Anterior cingulate cortex (tissue), 58 donors: ENCODE measurements at places on chromosomes 7 and 10.

DNA sequence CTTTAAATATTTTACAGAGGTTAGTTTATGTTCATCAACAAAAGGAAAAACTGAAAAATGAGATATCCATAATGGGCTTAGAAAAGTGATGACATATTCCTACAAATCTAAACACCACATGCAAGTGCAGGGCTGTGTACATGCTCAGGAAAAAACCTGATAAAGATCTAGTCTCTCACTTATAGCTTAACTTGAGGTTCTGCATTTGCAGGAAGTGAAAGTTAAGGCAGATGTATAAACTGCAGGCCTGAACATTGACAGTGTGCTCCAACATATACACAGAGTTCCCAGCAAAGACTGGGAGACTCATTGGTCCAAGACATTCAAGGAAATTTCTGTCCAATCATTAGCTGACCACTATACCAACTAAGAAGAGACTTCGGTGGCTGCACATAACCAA is 63.8 kb upstream of the RET start:
- DNase-seq = no peak

DNA sequence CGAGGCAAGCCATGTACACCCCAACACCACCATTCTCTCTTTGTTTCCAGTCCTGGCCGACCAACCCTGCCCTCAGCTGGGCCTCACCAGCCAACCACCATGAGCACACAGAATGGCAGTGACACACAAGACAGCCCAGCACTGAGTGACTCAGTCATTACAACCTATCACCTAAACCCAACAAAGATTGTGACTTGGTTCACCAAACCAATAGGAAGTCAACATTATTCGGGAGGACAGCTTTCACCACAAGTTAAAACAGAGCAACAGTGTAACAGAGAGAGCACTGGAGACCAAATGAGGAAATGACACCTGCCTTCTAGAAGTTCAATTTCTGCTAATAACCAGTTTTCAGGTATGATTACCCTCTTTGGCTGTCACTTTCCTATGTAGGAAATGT is 72.1 kb downstream of the DNMBP start:
- no peak for DNase-seq

- no peak for DNase-seq
Measured at GRCh38 chr7:133827707-133828623, 299.2 kb upstream of the LRGUK start.

GRCh38 chr7:70131817-70132216 is 533.5 kb downstream of the AUTS2 start:
- DNase-seq = no peak

DNA sequence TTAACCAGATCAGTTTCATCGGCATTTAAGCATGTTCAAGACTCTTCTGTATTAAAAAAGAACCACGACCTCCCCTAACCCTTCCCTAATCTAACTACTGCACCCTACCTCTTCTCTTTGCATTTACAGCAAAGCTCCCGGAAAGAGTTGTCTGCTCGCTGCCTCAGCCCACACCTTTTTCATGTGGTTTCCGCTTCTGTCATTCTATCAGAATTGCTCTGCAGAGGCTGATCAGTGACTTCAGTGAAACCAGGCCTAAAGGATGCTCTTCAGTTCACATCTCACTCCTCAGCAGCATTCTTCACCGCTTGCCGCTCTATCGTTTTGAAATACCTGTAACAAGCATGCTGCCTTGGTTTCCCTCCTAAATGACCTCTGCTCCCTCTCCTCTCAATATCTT is 160.9 kb downstream of the SDK1 start:
- no peak for DNase-seq

- DNase-seq = no peak
Measured at GRCh38 chr10:62992145-62992721, 140.9 kb upstream of the NRBF2 start.

GRCh38 chr7:104895522-104896236 is 118.3 kb upstream of the KMT2E start:
- DNase-seq = peak; percentile 3

GRCh38 chr10:105714728-105715127 is 1073.6 kb downstream of the SORCS3 start:
- DNase-seq = no peak

DNA sequence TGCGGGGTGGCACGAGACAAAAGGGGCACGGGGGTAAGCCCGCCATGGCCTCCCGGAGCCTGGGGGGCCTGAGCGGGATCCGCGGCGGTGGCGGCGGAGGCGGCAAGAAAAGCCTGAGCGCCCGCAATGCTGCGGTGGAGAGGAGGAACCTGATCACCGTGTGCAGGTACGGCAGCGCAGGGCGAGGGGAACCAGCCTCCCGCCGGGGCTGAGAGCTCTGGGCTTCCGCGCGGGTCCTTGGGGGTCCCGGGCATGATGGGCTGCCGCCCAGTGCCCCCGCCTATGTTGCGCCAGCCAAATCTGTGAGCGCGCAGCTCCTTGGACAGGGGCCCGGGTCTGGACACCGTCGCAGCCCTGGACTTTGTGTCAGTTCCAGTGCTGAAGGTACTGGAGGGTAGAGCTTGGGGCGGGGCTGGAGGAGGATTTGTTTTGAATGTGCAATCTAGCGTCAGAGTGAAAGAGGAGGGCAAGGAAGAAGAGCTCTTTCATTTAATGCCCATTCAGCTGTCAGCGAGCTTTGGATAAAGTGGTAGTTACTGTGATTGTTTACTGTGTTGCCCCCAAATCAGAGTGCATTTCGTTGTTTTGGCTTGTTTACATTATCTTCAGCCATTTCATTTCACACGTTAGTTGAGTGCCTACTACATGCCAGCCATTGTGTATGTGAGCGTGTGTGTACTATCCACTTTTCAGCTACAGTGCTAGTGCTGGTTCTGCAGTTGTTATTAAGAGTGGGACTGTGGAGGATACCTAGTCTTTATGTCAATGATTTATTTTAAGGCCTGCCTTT is 777 bp downstream of the RUNDC3B start:
- no peak for DNase-seq

DNA sequence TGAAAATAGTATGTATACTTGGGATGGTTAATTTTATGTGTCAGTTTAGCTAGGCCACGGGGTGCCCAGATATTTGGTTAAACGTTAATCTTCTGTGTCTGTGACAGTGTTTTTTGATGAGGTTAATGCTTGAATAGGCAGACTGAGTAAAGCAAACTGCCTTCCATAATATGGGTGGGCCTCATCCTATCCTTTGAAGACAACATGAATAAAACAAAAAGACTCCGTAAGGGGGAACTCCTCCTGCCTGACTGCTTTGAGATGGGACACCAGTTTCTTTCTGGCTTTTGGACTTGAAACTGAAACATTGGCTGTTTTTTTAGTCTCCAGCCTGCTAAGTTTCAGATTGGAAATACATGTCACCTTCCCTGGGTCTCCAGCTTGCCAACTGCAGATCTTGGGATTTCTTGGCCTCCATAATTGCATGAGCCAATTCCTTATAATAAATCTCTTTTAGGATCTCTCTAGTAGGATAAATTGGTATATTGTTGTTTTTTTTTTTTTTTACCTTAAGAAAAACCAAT is 59.9 kb upstream of the GLCCI1 start:
- DNase-seq = no peak

- DNase-seq = no peak
Measured at GRCh38 chr10:129467359-129468064, 471 bp downstream of the MGMT start.

GRCh38 chr7:129498021-129498420 is 4.3 kb upstream of the SMKR1 start:
- no peak for DNase-seq

DNA sequence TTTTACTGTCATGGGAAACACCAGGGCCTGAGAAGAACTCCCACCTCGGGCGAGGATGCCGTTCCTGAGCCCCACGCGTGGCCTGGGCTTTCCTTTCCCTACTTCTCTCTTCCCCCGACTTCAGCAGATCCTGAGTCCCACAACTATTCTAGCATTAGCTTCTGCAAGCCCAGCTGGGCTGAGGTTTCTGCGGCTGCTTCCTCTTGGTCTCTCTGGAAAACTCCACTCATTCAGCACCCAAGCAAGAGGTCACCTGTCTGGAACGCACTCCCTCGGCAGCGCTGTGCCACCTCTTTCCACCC is 761 bp upstream of the DOCK1 start:
- DNase-seq = no peak

DNA sequence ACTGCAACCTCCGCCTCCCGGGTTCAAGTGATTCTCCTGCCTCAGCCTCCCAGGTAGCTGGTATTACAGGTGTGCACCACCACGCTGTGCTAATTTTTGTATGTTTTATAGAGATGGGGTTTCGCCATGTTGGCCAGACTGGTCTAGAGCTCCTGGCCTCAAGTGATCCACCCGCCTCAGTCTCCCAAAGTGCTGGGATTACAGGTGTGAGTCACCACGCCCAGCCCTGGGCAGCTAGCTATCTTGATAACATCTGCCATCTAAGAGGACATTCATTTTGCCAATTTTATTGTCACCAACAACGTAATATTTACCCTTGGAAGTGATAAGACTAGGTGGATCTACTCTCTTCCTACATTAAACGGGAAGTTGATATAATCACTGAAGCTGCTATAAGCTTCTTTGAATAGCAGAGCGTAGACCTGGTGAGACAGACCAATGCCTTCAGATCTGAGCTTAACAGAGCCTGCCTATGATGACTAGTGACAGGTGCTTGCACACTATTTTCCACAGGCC is 39.7 kb upstream of the SLC35B4 start:
- no peak for DNase-seq

- no peak for DNase-seq
Measured at GRCh38 chr10:24904824-24905223, 47.6 kb downstream of the PRTFDC1 start.

GRCh38 chr7:118420888-118421287 is 196.4 kb downstream of the ANKRD7 start:
- DNase-seq = no peak

GRCh38 chr7:68691261-68692216 is 906.7 kb upstream of the AUTS2 start:
- DNase-seq = no peak

DNA sequence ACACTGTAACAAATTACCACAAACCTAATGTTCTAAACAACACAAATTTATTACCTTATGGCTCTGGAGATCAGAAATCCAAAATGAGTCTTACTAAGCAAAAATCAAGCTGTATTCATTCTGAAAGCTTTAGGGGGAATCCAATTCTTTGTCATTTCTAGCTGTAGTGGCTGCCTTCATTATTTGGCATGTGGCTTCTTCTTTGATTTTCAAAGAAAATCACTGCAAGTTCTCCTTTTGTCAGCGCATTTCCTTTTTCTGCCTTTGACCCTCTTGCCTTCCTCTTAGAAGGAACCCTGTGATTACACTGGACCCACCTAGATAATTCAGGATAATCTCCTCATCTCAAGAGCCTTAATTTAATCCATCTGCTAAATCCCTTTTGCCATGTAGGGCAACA is 36.9 kb downstream of the ZPBP start:
- DNase-seq = no peak
